ENCODE measurements at places on chromosomes 5 and 9.

DNA sequence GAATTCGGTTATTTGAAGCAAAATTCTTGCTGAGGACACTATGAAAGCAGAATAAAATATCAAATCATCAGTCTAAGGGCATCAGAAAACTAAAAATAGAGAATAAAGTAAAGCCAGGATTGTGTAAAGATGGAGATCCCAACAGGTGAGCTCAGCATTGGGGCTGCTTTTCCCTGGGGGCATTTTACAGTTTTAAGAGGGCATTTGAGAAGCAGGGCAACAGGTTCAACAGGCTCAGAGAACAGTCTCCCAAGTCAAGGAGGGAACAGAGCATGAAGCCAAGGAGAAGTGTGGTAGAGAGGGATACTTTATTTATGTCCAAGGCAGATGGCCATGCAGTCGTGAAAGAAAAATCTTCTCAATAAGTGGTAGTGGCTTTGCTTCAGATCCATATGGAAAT is 145.4 kb downstream of the SYK start:
- H3K4me3 ChIP-seq, result no peak overlapping the region
- DNase-seq, result no peak
- H3K36me3 ChIP-seq, result peaks cover 1% of the 10 kb centered on the region
- H3K4me1 ChIP-seq, result peaks cover 5% of the 10 kb centered on the region

DNA sequence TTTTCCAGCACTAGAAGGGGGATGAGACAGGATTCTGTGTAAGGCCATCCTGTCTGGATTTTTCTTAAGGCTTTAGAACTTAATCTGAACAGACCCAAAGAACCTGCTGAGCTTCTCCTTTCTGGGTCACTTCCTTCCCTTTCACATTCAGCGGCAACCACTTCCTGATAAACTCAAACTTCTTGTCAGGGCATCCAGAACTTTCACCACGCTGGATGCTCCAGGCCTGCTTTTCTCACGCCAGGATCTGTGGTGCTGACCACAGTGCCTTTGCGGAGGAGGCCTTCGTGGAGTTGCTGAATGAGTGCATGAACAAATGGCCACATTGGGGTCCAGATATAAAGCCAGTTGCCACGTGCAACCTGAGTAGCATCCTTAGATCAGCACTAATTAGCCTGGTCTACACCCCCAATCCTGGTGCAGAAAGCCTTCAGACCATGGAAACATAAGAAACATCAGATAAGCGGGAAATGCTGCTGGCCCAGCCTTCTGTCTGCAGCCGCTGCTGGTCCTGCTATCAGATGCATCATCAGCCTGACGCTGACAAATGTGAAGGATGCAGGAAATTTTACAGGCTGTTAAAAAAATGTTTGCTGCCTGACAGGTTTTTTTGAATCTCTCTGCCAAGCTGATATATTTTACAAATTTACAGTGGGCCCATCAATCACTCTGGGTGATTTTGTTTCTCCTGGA is 75.3 kb upstream of the BARHL1 start:
- H3K27ac ChIP-seq, result no peak overlapping the region
- no peak for DNase-seq
- H3K4me1 ChIP-seq, result peaks cover 13% of the 10 kb centered on the region
- no peaks in the 10 kb centered on the region for H3K36me3 ChIP-seq

GRCh38 chr9:79057576-79057975 is 514.2 kb upstream of the TLE4 start:
- no peak overlapping the region for H3K4me3 ChIP-seq
- no peaks in the 10 kb centered on the region for H3K4me1 ChIP-seq
- no peak overlapping the region for H3K27ac ChIP-seq
- H3K36me3 ChIP-seq, result no peaks in the 10 kb centered on the region

DNA sequence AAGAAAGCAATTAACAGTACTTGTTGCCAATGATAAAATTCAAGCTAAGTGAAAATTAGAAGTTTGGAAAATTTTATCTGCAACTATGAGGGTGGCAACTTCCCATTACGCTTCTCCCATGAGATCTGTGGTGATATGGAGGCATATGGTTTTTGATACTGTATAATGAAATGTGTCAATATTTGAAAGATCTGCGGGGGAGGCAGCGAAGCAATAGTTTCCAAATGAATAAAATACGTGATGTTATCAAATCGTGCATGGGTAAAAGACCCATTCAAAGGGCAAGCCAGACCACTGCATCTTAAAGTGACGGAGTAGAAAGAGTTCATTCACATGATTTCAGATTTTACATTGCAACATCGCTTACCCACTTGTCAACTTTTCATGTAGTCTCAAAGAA is 20.9 kb upstream of the BOD1 start:
- H3K36me3 ChIP-seq, result no peaks in the 10 kb centered on the region
- H3K27ac ChIP-seq, result no peak overlapping the region
- H3K27me3 ChIP-seq, result peaks cover 4% of the 10 kb centered on the region
- H3K4me1 ChIP-seq, result no peaks in the 10 kb centered on the region
- H3K4me3 ChIP-seq, result no peak overlapping the region
- DNase-seq, result no peak

GRCh38 chr5:53902296-53902907 is 342.0 kb downstream of the NDUFS4 start:
- DNase-seq, result no peak
- no peaks in the 10 kb centered on the region for H3K36me3 ChIP-seq
- H3K27me3 ChIP-seq, result no peaks in the 10 kb centered on the region
- H3K4me3 ChIP-seq, result no peak overlapping the region
- H3K27ac ChIP-seq, result no peak overlapping the region

DNA sequence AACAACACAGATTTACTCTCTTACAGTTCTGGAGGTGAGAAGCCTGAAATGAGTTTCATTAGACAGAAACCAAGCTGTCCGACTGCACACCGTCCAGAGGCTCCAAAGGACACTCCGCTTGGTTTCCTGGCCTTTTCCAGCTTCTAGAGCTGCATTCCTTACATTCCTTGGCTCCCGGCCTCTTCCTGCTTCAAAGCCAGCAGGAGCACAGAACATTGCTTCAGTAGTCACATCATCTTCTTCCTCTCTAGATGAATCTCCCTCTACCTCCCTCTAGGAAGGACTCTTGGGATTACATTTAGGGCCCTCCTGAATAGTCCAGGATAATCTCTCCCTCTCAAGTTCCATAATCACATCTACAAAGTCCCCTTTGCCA is 213.3 kb downstream of the CDK5RAP2 start:
- no peak overlapping the region for H3K27ac ChIP-seq
- H3K36me3 ChIP-seq, result peaks cover 1% of the 10 kb centered on the region
- DNase-seq, result no peak
- no peaks in the 10 kb centered on the region for H3K27me3 ChIP-seq
- no peaks in the 10 kb centered on the region for H3K4me1 ChIP-seq

DNA sequence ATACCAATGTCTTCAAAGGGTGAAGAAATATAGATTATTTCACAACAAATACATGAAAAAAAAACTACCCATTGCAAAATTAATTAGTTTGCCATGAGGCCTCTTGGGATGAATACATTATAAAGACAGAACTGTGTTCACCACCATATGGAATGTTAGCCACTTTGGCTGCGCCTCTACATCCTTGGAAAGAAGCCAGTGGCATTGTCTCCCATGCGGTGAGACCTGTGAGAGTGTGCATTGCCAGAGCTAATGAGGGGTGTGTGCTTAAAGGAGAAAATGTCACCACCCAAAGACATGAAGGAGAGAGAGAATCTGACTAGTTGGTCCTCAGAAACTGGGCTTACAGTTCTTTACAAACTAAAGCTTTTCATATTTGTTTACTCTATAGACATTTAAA is 110.6 kb downstream of the PLPPR1 start:
- no peak overlapping the region for H3K27ac ChIP-seq
- no peaks in the 10 kb centered on the region for H3K27me3 ChIP-seq
- H3K4me3 ChIP-seq, result no peak overlapping the region
- H3K4me1 ChIP-seq, result no peaks in the 10 kb centered on the region
- no peak for DNase-seq

- H3K36me3 ChIP-seq, result no peaks in the 10 kb centered on the region
- no peak overlapping the region for H3K27ac ChIP-seq
- H3K27me3 ChIP-seq, result no peaks in the 10 kb centered on the region
- DNase-seq, result no peak
- no peaks in the 10 kb centered on the region for H3K4me1 ChIP-seq
- no peak overlapping the region for H3K4me3 ChIP-seq
Observed at GRCh38 chr9:6142799-6143454, 72.7 kb upstream of the IL33 start.

GRCh38 chr9:116555119-116555518 is 132.0 kb upstream of the TRIM32 start:
- H3K27ac ChIP-seq, result no peak overlapping the region
- H3K36me3 ChIP-seq, result no peaks in the 10 kb centered on the region
- no peaks in the 10 kb centered on the region for H3K27me3 ChIP-seq
- H3K4me3 ChIP-seq, result no peak overlapping the region

DNA sequence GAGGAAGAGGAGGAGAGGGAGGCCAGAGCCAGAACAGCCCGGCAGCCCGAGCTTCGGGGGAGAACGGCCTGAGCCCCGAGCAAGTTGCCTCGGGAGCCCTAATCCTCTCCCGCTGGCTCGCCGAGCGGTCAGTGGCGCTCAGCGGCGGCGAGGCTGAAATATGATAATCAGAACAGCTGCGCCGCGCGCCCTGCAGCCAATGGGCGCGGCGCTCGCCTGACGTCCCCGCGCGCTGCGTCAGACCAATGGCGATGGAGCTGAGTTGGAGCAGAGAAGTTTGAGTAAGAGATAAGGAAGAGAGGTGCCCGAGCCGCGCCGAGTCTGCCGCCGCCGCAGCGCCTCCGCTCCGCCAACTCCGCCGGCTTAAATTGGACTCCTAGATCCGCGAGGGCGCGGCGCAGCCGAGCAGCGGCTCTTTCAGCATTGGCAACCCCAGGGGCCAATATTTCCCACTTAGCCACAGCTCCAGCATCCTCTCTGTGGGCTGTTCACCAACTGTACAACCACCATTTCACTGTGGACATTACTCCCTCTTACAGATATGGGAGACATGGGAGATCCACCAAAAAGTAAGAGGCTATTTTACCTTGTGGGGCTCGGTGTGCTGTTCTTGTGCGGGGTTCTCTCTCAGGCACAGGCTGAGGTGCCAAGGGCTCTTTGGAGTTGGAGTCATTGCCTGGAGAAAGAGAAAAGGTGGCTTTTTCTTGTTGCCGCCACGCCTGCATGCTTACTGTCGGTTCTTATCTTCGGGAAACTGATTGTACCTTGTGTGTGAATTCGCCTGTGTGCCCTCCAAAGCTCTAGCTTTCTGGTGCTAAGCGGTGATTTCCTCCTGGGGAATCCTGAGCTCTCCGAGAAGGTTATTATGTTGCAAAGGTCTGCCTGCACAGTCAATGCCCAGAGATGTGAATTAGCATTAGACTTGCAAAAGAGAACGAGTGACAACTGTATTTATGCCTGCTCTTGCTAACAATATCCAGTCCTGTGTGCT is at the start of gene ISL1:
Gene ISL1, plus strand, starts transcription at position 318 of the 991 bp plus-strand sequence. Its CDS starts 224 bp downstream, at position 542.
- H3K36me3 ChIP-seq, result no peaks in the 10 kb centered on the region
- peak within 1 kb of the TSS; percentile 39 for H3K4me3 ChIP-seq
- H3K4me1 ChIP-seq, result peaks cover 16% of the 10 kb centered on the region
- H3K27ac ChIP-seq, result peak within 1 kb of the TSS; percentile 54

- H3K27me3 ChIP-seq, result no peaks in the 10 kb centered on the region
- no peaks in the 10 kb centered on the region for H3K4me1 ChIP-seq
- no peaks in the 10 kb centered on the region for H3K36me3 ChIP-seq
Observed at GRCh38 chr5:5780253-5780652, 357.8 kb downstream of the ICE1 start.

- no peak overlapping the region for H3K4me3 ChIP-seq
- H3K27ac ChIP-seq, result no peak overlapping the region
- DNase-seq, result no peak
- H3K27me3 ChIP-seq, result no peaks in the 10 kb centered on the region
- H3K36me3 ChIP-seq, result no peaks in the 10 kb centered on the region
- no peaks in the 10 kb centered on the region for H3K4me1 ChIP-seq
Observed at GRCh38 chr5:118616281-118616680, 372.1 kb downstream of the DTWD2 start.

- no peak for DNase-seq
- no peaks in the 10 kb centered on the region for H3K36me3 ChIP-seq
- H3K4me3 ChIP-seq, result no peak overlapping the region
- no peaks in the 10 kb centered on the region for H3K4me1 ChIP-seq
- no peaks in the 10 kb centered on the region for H3K27me3 ChIP-seq
- no peak overlapping the region for H3K27ac ChIP-seq
Observed at GRCh38 chr5:130135506-130135905, 231.2 kb downstream of the CHSY3 start.

- no peak for DNase-seq
- H3K36me3 ChIP-seq, result no peaks in the 10 kb centered on the region
- no peak overlapping the region for H3K27ac ChIP-seq
- no peaks in the 10 kb centered on the region for H3K27me3 ChIP-seq
Observed at GRCh38 chr5:53825926-53826325, 265.5 kb downstream of the NDUFS4 start.

GRCh38 chr5:152256580-152256979 is 148.5 kb downstream of the NMUR2 start:
- H3K27me3 ChIP-seq, result no peaks in the 10 kb centered on the region
- H3K27ac ChIP-seq, result no peak overlapping the region
